ENCODE measurements at places on chromosomes 4 and X. TPM values are rescaled to one million over a fixed set of nuclear protein-coding genes. Genes with fewer than 3 reads are reported as not detected.

Gene SLC34A2
- not detected for total RNA-seq

Gene POU4F2
- not detected for total RNA-seq

Gene KCTD8
- not detected for total RNA-seq

Gene UGT8
- total RNA-seq: 0.49 TPM

Gene AFP
- not detected for total RNA-seq

Gene JCHAIN
- not detected for total RNA-seq

Gene POF1B
- total RNA-seq: not detected

Gene SLC2A9
- 3.0 TPM for total RNA-seq

Gene PNMA5
- not detected for total RNA-seq

Gene DGKK
- total RNA-seq: not detected

Gene KLHL13
- total RNA-seq: 0.20 TPM

Gene ABCG2
- 1.4 TPM for total RNA-seq

Gene HPF1
- total RNA-seq: 31.5 TPM

Gene GYPB
- not detected for total RNA-seq

Gene SPIN4
- total RNA-seq: 5.8 TPM

Gene P2RY4
- total RNA-seq: 0.18 TPM

Gene TMEM255A
- not detected for total RNA-seq

Gene GAGE1
- not detected for total RNA-seq

Gene SLC4A4
- total RNA-seq: 1.2 TPM

Gene ADGRA3
- 2.2 TPM for total RNA-seq

Gene EDNRA
- total RNA-seq: not detected

Gene CCDC149
- 0.07 TPM for total RNA-seq

Gene PCDH10
- total RNA-seq: not detected

Gene AREG
- 0.46 TPM for total RNA-seq
